ENCODE measurements at places on chromosomes 12 and 14.

DNA sequence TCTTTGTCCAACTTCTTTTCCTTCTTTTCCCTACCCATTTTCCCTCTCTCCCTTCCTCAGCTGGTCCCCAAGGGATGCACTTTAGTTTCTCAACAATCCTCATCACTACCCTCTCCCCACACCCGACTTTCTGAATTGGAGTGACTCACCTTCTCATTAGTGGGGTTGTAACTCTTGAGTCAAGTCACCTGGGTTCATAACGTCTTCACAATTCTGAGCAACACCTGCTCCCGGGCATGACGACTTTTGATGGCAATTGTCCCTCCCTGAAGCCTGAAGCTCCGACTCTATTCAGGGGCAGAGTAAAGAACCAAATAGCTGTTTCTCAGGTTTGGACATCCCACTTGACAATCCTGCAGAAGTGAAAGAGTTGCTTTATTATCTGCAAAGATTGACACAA lies 82.7 kb upstream of the OTX2 start:
- DNase-seq = no peak

DNA sequence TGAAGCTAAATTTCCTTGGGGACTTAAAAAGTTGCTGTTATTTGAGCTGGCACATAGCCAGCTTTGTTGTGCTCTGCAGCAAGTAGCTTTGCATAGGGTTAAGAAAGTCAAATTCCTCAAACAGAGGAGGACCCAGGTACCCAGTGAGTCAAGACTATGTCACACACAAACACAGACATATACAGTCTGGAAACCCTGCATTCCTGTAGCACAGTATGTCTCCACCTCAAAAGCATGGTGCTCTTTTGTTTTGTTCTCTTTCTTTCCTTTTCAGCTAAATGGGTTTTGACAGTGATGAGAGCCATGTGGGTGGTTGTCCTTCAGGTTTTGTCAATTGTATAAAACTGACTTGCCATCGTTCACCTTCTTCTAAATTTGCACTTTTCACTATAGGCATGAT lies 179.6 kb upstream of the DIO2 start:
- no peak for DNase-seq

DNA sequence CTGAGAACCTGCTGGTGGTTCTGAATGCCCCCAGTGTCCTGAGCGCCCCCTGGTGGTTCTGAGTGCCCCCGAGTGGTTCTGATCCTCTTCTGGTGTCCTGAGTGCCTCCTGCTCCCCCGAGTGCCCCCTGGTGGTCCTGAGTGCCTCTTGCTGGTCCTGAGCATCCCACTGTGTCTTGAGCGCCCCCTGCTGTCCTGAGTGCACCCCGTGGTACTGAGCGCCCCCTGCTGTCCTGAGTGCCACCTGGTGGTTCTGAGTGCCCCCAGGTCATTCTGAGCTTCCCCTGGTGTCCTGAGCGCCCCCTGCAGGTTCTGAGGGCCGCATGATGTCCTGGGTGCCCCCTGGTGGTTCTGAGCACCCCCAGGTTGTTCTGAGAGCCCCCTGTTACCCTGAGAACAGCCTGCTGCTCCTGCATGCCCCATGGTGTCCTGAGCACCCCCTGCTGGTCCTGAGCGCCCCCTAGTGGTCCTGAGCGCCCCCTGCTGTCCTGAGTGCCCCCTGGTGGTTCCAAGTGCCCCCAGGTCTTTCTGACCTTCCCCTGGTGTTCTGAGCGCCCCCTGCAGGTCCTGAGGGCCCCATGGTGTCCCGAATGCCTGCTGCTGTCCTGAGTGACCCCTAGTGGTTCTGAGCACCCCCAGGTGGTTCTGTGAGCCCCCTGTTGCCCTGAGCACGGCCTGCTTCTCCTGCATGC lies 1165.4 kb downstream of the TMEM121 start:
- peak; percentile 65 for DNase-seq

- DNase-seq = no peak
Measured at GRCh38 chr12:110180591-110181005, 56.4 kb downstream of the IFT81 start.

DNA sequence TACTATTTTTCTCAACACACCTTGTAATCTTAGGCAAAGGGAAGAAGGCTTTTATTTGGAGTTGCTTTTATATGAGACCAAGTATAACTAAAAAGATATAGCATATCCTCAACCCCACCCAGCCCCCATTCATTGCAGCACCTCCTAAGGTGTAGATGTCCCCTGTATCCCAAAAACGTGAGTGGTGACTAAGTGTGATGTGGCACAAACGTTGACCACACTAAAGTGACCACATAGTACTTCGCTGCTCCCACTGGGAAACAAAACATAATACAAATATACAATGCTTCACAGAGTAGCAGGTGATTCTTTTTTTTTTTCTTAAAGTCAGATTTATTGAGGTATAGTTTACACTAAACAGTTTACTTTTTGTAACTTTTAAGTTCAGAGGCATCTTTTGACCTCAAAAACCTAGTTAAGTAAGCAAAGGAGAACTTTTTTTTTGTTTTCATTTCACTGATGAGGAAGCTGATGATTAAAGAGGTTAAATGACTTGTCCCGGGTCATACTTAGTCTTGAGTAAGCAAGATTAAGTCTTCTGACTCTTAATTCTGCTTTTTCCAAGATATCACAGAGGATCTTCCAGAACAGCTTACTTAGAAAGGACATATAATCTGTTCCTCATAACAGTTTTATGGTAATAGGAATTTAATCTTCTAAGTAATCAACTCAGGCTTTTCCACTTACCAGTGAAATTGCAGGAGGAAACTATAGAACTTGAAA lies 245.2 kb upstream of the PLEKHG7 start:
- no peak for DNase-seq

DNA sequence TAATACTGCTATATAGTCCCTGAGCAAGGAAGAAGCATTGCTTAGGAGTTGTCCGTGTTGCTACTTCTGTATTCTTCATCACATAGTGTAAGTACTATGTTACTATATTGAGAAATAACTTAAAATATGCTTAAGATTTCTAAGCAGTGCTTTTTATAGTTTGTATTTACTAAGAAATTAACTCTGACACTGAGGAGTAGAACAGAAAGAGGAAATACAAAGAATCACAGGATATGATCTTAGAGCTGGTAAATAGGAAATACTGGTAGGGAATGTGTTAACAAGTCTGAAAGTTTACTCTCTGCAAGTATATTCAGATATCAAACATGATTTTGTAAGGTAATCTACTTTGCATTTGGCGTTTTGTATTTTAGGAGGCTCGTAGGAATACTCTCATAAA lies 15.5 kb downstream of the XPOT start:
- no peak for DNase-seq

DNA sequence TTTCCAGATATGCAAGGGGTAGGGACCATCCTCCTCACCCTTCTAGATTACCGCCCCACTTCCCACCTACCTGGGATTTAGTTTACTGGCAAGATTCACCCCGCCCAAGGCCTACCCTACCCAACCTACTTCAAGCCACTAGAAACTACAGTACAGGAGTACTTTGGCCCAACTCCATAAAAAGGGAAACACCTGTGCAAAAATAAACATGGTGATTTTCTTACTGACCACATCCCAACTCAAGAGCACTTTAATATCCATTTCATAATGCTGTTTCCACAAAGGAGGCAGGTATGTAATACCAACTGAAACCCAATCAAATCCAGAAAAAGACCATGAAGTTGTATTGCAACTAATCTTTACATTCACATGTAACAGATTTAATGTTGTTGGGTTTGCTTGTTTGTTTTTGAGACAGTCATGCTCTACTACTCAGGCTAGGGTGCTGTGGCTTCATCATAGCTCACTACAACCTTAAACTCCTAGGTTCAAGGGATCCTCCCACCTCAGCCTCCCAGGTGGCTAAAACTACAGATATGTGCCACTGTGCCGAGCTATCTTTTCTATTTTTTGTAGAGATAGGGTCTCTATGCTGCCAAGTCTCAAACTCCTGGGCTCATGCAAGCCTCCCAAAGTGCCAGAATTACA lies 41.7 kb upstream of the RAP1B start:
- no peak for DNase-seq

- DNase-seq = no peak
Measured at GRCh38 chr12:79691511-79692248, 916 bp upstream of the PAWR start.

DNA sequence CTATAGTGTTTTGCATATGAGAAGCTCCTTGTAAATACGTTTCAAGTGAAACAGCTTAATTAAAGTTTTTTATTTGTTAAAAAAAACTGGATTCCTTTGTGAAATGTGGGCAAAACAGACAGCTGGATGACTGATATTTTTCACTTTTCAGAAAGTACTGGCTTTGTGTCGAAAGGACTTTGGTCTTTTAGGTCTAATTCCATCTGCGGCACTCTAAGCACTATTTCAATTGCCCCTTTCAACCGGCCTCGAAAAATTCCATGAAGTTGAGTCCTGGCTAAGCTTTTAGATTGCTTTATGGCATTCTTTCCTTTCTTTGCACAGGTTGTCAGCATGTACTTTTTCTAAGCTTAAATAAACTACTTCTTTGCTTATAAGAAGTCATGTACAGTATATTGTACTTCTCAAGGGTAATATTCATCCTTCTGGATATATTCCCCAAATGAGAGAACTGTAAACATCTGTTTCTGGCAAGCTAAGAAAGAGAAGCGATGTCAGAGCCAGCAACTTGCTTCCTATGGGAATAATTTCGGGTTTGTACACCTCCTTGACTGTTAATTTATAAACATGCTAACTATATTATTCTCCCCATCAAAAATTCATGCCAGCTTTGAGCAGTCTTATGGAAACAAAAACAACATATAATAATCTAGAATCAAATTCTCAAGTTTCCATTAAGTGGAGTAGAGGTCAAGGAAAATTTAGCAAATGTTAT lies 611.3 kb downstream of the ETNK1 start:
- DNase-seq = no peak

DNA sequence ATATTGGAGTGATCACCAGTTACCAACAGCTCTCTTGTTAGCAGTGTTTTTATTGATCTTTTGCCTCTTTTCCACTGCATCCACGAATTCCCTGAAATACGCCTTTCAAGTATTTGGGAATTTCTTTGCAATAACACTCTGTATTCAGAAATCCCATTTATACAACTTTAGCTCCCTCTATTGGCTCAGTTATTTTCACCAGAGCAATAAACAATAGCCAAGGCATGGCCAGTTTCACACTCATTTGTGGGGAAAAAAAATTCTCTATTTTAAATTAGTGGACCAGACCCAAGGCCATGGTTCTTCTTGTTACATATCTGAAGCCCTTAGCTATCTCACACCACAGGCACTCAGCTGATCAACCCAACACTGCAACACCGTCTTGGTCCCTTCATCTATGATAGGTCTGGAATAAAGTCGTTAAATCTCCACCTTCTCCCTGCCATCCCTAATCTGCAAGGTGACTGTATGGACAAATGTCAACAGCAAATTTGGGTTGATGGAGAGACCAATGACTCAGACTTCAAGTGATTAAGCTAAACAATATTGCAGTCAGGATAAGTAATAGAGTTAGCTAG lies 92.4 kb upstream of the TMEM260 start:
- DNase-seq = no peak

GRCh38 chr14:42563313-42563712 lies 956.6 kb downstream of the LRFN5 start:
- no peak for DNase-seq

- DNase-seq = no peak
Measured at GRCh38 chr14:32761381-32761968, 177.2 kb upstream of the NPAS3 start.

- DNase-seq = no peak
Measured at GRCh38 chr14:59320763-59321625, 132.5 kb downstream of the DAAM1 start.

- DNase-seq = no peak
Measured at GRCh38 chr14:50620341-50620740, 47.8 kb downstream of the SAV1 start.

GRCh38 chr12:54265364-54265812 lies 14.5 kb downstream of the CBX5 start:
- DNase-seq = no peak

DNA sequence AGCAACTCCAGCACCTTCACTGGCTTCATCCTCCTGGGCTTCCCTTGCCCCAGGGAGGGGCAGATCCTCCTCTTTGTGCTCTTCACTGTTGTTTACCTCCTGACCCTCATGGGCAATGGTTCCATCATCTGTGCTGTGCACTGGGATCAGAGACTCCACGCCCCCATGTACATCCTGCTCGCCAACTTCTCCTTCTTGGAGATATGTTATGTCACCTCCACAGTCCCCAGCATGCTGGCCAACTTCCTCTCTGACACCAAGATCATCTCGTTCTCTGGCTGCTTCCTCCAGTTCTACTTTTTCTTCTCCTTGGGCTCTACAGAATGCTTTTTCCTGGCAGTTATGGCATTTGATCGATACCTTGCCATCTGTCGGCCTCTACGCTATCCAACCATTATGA lies 6.8 kb downstream of the OR11G2 start:
- DNase-seq = no peak

GRCh38 chr12:124080649-124081048 lies 107.6 kb downstream of the ZNF664 start:
- DNase-seq = no peak

DNA sequence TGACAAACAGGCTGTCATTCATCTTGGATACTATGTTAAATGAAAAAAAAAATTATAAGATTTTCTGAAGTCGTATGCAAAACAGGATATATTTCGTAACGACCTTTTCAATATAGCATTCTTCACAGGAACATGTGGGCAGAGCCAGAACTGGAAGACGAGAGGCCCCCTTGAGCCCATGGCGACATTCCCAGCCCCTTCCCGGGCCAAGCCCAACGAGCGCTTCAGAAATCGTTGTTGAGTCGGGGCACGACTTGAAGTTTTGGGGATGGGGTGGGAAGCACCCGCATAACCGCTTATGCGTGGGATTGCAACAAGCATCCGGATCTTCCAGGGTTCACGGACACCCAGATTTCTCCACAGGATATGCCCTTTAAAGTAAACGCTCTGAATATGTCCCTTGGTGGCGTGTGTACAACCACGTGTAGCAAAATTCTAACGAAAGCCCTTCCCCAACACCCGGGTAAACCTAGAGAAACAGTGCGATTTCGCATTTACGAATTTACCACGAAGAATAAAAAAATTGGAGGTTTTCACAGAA lies 736 bp downstream of the C14orf39 start:
- no peak for DNase-seq

DNA sequence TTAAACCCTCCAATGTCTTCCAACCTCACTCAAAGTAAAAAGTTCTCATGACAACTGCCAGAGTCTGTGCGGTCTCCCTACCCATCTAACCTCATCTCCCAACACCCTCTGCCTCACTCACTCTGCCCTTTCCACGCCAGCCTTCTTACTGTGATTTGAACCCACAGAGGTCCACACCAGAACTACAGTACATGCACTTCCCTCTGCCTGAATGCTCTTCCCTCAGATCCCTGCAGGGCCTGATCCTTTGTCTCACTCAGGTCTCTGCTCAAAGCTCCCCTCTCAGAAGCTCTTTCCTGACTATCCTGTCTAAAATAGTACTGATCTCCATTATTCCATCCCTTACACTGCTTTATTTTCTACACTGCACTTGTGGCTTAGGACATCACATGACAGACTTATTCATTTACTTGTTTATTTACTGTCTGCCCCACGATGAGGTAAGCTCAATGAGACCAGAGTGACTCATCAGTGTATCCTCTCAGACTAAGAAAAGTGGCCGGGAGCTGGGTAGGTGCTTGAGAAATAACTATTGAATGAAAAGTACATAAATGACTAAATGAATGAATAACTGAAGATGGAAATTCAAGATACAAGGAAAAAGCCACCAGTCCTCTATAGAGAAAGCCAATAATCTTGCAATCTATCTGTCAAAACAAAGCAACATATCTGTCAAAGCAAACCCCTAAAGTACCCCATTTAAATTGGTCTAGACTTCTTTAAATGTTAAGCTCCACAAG lies 17.1 kb downstream of the POMT2 start:
- DNase-seq = no peak

- no peak for DNase-seq
Measured at GRCh38 chr12:84270470-84271140, 642.0 kb downstream of the SLC6A15 start.

- no peak for DNase-seq
Measured at GRCh38 chr12:109595321-109595902, 21.8 kb downstream of the MVK start.

Measured in stimulated activated CD4-positive, alpha-beta T cell treated with anti-CD3 and anti-CD28 coated beads, Interleukin-4, amount 100 ng/mL, for 1 hour (primary cell).